ENCODE measurements at places on chromosomes 16 and 17.

- no peak for DNase-seq
Measured at GRCh38 chr16:892536-893255, 78.1 kb downstream of the LMF1 start.

GRCh38 chr16:48507391-48507790 lies 102.6 kb downstream of the N4BP1 start:
- DNase-seq = no peak

DNA sequence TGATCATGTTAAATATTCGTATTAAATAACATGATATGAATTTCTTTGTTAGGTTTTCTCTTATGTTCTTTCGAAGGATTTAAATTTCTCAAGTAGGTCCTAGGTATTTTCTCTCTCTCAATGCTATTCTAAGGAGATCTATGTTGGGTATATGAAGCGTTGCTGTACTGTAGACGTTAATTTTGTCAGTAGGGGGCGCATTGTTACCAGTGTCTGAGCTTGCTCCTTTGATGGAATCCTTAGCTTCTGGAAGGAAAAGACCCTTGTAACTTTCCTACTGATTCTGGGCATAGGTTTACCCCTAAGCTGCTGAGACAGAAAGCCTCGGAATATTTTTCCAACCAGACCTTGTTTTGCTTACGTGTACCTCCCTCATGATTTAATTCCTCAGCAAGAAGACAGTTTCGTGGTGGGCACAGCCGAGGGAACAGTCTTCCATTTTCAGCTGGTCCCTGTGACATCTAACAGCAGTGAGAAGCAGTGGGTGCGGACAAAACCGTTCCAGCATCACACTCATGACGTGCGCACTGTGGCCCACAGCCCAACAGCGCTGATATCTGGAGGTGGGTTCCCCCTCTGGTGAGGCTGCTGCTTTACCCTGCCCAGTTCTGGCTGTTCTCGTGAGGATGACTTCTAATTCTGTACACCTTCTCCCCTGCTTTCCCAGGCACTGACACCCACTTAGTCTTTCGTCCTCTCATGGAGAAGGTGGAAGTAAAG lies 17.9 kb downstream of the UTP4 start:
- DNase-seq = peak; percentile 55

DNA sequence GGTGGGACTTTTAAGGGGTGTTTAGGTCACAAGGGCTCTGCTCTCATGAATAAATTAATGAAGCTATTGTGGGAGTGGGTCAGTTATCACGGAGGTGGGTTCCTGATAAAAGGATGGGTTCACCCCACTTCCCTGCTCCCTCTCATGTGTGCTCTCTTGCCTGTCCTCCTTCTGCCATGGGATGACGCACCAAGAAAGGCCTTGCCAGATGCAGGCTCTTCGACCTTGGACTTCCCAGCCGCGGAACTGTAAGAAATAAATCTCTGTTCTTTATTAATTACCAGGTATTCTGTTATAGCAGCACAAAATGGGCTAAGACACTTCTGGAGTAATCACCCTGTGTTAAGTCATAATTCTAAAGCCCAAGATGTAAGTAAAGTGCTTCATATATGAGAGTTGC lies 141.5 kb downstream of the ASIC2 start:
- DNase-seq = no peak

DNA sequence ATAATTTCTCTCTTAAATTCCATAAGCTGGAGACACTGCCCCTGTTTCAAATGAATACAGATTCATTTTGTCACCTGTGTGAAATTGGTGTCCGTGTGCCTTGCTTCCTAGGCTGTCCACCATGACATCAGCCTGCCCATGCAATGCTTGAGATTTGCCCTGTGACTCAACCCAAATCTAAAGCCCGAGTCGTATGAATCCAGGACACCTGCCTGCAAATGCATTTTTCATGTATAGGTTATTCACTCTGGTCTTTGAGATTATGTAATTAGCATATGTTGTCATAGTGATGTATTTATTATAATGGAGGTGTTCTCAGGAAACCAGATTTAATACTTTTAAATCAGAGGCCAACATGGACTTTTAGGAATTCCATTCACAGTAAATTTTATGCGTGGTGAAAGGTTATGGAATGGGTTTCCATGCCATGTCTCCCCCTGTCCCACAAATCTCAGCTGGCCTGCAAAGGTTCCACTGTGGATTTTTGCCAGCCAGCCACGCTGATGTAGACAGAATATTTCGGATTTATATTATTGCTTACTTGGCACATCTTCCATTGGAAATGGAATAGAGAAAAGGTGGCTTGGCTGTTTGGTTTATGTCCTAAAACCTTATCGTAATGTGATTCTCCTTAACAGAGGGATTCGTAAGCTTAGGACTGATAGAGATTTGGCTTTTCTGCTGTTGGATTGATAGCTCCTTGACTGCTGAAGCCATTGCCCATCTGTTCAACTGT lies 551.1 kb downstream of the WWOX start:
- no peak for DNase-seq

GRCh38 chr16:4245077-4245791 lies 3.4 kb upstream of the SRL start:
- DNase-seq = no peak

GRCh38 chr17:4948931-4949320 lies 596 bp upstream of the PFN1 start:
- DNase-seq = peak; percentile 77

GRCh38 chr16:67579686-67580085 lies 17.4 kb downstream of the CTCF start:
- no peak for DNase-seq

- DNase-seq = no peak
Measured at GRCh38 chr16:27270349-27270748, 1.8 kb upstream of the NSMCE1 start.

DNA sequence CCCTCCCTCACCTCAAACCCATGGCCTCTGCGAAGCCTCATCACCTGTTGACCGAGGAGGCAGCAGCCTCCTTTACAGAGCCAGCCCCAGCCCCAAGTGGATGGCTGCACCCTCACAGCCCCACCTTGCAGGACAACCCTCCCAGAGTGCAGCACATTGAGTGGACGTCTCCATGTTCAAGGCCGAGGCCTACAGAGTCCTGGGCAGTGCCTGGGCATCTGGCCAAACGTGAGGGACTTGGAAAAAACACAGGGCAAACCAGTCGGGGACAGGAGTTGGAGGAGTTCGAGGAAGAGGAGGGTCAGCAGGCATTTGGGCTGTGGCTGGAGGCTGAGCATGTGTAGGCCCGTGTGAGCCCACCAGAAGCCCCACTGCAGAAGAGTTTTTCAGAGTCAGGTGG lies 39.6 kb downstream of the ACTG1 start:
- no peak for DNase-seq

DNA sequence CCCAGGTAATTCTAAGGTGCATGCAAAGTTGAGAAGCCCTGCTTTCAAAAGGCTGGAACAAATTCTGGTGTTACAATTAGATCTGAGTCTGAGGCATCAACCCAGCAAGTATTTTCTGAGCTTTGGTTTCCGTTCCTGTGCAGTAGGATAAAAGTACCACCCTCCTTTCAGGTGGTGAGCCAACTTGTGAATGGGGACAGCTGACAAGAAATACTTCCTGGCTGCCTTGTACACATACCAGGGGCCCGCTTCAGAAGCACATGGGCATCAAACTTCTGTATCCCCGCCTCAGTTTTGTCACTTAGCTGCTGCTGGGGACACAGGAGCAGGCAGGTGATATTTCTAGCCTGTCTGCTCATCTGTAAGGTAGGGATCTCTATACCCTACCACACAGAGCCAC lies 252.2 kb downstream of the CPPED1 start:
- DNase-seq = no peak

DNA sequence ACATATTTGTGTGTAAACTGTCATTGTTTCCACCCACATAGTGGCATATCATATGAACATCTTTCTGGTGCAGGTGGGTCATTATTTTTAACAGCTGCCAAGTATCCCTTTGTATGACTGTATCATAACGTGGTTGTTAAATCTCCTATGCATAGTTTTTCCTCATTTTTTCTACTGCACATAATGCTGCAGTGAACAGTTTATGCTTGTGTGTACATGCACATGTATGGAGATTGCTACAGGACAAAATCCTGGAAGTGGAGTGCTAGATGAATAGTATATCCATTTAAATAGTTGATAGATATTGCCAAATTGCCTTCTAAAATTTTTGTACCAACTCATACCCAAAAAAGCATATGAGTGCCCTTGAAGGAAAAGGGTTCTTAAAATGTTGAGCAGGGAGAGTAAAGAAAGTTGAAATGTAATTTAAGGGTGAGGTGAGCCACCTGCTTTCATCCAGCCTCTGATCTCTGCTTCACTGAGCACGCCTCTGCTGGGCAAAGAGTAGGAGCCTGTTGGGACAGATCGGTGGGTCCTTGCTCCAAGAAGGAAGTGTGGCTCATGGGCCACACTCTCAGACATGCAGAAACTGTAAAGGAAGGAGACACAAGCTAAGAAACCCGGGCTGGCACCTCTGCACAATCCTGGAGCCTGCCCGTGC lies 55.3 kb downstream of the HLF start:
- no peak for DNase-seq

- DNase-seq = no peak
Measured at GRCh38 chr17:82859431-82860403, 19.9 kb upstream of the ZNF750 start.

GRCh38 chr17:39949028-39949427 lies 13.8 kb upstream of the GSDMA start:
- no peak for DNase-seq

- no peak for DNase-seq
Measured at GRCh38 chr17:43914451-43914850, 7.1 kb upstream of the MPP2 start.

DNA sequence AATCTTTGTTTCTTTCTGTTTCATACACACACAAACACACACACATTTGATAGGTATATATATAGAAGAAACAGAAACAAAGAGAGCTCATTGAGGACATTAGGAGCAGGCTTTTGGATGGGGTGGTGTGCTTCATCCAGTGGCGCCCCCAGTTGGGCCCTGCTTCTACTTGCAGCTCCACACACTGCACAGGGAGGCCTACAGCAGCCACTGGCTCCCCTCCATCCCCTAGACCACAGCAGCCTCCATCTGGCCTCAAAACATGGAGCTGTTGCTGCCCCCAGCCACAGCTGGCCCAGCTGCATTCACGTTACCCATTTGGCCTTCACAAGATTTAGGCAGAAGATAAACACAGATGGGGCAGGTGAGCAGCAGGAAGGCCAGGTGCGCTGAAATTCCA lies 33.1 kb upstream of the NF1 start:
- DNase-seq = no peak

DNA sequence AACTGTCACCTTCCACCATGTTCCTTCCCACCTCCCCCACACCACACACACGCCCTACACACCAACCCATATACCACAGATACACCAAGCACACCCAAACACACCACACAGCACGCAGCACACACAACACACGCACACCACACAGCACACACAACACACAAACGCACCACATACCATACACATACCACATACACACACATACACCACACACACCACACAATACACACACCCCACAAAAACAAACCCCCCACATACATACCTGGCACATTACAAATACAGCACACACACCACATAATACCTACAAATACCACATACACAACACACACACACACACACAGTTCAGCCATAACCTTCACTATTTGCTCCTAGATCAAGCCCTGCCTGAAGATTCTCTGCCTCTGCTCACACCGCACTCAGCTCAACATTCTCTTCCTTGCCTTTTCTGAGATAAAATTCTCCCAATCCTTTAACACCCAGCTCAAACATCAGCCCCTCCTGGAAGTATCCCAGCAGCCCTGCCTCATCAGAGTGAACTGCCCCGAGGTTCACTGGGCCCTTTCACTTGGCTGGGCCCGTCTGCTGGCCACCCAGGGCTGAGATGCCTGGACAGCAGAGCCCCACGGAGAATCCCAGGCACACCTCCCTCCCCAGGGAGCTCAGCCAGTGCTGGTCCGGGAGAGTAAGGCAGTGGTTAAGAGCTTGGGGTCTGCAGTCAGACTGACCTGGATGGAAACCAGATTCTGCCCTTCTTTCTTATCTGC lies 31.9 kb upstream of the CPNE2 start:
- DNase-seq = no peak

DNA sequence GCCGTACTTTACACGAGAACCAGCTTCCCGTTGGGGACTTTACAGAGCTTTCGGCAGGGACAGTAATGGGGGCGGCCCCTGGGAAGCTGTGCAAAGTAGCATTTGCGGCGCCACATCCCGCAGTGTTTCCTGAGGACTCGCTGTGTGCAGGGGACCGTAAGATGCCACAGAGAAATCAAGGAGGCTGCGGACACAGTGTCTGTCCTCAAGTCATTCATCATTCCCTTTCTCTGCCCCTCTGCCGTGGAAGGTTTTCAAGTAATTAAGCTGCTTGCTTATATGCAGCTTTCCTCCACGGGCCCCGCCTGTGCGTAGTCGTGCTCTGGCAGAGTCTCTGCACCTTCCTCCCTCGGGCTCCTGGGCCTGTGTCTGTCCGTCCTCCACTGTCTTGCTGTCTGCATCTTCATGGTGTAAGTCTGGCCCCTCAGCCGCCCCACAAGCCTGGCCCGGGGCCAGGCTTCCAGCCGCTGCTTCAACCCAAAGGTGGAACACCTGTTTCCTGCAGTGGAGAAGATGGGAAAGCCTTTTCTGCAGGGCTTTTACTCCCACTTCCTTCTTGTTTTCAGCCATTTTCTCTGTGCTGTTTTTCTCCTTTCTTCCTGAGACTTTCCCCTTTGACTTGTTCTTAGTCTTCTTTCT lies 216.9 kb upstream of the CHMP6 start:
- DNase-seq = no peak

GRCh38 chr17:31511195-31511578 lies 119.7 kb downstream of the RAB11FIP4 start:
- no peak for DNase-seq

- no peak for DNase-seq
Measured at GRCh38 chr17:73396431-73397277, 84.9 kb upstream of the CDC42EP4 start.

GRCh38 chr16:24983561-24983960 lies 31.6 kb downstream of the ARHGAP17 start:
- no peak for DNase-seq

- no peak for DNase-seq
Measured at GRCh38 chr16:63789603-63790002, 1332.3 kb downstream of the CDH11 start.

- DNase-seq = no peak
Measured at GRCh38 chr16:79069633-79070032, 530.9 kb downstream of the MAF start.

GRCh38 chr17:66123163-66123562 lies 68.8 kb downstream of the CEP112 start:
- DNase-seq = peak; percentile 13

- DNase-seq = no peak
Measured at GRCh38 chr16:89201439-89202377, 1.4 kb upstream of the SLC22A31 start.

- no peak for DNase-seq
Measured at GRCh38 chr17:64151016-64151368, 21.0 kb upstream of the ERN1 start.

DNA sequence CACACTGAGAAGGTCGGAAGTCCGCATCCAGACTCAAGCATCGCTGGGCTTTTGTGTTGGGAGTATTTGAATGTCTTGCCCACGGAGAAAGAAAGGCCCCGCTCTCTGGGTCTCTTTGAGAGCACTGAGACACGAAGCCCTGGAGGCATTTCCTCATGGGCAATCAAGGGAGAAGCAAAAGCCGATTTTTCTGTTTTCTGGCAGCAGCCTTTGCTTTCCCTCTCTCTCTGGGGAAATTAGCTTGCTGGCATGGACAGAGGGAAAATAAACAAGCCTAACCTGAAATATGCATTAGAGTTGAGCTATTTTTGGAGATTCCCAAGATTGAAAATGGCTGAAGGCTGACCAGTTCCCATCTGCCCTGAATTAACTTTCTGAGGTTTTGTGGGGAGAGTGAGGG lies 238.7 kb downstream of the HAPSTR1 start:
- DNase-seq = no peak

Measured in fibroblast of skin of left biceps (primary cell).